ENCODE measurements at places on chromosomes 4 and X.
A peak's percentile ranks its signal among the peaks of the same experiment; 100 is the strongest.

DNA sequence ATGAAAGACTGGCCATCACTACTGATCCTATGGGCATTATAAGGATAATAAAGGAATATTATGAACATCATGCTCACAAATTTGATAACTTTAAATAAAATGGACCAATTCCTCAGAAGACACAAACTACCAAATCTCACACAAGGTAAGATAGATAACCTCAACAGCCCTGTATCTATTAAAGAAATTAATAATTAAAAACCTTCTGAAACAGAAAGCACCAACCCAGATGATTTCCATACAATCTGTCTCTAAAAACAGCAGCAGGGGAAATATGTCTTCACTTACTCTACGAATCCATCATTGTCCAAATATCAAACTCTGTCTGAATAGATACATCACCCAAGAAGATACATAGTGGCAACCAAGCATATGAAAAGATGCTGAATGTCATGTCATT is 55.2 kb downstream of the LCORL start:
- DNase-seq = no peak

DNA sequence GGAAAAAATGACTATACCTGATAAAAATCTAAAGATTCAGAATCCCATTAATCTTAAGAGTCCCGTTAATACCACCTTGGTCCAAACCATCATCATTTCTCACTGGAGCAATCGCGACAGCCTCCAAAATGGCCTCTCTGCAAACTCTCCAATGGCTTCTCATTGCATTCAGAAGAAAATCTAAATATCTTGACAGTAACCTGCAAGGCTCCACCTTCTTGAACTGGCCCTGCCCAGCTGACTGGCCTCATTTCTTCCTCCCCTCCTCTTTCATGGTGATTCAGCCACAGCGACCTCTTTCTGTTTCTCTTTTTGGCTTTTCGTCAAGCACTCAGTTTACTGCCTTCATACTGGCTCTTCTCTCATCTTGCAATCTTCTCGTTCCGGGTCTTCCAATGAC is 56.2 kb upstream of the GPRIN3 start:
- no peak for DNase-seq

- DNase-seq = peak; percentile 27
Measured at GRCh38 chr4:57109847-57110639, at the start of gene IGFBP7. IGFBP7 (minus strand) TSS chr4:57110385; CDS start chr4:57110351, 34 bp downstream.

GRCh38 chr4:88275516-88275915 is 8.8 kb downstream of the PPM1K start:
- DNase-seq = peak; percentile 11

DNA sequence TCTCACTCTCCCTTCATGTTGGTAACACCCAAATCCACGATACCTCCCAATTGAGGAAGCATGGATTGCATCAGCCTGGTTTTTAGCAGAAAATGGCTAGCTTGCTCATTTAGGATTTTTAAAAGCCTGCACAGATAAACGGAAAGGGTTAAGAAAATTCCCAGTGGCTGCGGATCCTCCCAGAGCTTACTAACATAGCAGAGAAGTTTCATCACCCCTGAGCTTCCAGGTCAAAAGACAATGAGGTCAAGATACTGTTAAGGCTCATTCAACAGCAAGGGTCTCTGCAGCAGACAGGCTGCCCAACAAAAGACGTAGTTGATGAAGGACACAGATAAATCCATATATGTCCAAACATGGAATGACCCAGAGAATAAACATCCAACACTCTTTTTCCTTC is 220.2 kb downstream of the ASMT start:
- DNase-seq = no peak

DNA sequence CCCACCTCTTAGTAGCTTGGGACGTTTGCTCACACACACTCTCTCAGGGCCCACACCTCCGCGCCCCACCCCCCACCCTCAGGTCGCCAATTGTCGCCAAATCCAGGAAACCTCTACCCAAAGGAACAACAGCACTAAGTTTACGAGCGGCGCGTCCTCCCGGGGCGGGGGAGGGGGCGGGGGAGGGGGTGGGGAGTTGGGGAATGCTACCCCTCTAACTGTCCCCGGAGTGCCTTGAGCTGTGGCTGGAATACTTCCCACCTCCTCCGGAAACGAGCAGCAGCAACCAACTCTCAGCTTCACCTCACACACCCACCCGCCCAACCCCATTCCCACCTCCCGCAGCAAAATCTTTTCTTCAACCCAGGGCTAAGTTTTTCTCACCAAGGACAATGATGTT is 135.6 kb upstream of the ZIC3 start:
- DNase-seq = no peak
